ENCODE measurements at places on chromosomes 1 and 21.

DNA sequence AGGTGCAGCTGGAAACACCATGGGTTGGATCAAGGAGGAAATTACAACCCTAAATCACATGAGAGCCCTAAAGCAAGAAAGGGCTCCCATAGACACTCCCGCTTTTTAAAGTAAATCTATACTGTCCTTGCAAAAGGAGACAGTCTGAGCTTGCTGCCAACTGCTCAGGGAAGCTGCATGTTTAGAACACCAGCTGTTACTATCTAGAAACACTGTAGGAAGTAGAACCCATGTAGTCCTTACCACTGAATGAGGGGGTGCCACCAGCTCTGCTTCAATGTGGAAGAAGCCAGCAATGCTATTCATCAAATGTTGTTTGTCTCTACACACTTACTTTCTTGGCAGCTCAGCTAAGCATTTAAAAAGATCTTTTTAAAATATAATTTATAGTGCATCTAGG, 79.8 kb downstream of the PIGK start:
- no peak for DNase-seq

- DNase-seq = no peak
Measured at GRCh38 chr1:177567393-177567792, 396.6 kb downstream of the BRINP2 start.

- no peak for DNase-seq
Measured at GRCh38 chr1:18722270-18722669, 91.6 kb downstream of the PAX7 start.

GRCh38 chr1:219772265-219773036, 155.9 kb downstream of the SLC30A10 start:
- DNase-seq = no peak

DNA sequence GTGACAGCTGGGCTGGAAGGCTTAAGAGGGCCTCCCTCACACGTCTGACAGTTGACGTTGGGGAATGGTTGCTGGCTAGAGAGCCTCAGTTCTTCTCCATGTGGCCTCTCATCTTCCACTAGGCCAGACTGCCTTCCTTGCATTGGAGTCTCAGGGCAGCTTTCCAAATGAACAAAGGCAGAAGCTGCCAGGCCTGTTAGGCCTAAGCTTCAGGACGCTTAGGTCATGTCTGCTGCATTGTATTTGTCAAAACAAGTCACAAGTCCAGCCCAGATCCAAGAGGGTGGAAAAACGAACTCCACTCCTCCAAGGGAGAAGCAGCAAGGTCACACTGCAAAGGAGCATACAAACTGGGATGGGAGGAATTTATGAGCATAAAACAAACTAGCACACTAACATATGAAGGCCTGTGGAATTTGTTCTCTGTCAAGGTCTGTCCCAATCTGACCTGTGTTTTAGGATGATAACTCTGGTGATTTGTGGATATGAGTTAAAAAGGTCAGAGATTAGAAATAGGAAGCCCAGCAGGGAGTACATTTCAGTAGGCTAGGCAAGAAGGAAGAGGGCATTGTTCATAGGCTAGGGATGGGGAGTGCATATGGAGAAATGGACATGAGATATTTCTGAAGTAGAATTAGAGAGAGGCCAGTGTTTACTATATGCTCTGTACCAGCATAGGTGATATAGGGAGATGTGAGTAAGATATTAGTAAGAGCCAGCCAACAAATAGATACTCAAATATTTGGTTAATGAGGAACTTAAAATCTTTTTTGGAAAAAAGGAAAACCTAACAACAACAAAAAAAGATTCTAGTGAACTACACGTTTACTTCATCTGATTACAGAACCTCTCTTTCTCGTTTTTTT, 29.1 kb upstream of the CNN3 start:
- DNase-seq = no peak

DNA sequence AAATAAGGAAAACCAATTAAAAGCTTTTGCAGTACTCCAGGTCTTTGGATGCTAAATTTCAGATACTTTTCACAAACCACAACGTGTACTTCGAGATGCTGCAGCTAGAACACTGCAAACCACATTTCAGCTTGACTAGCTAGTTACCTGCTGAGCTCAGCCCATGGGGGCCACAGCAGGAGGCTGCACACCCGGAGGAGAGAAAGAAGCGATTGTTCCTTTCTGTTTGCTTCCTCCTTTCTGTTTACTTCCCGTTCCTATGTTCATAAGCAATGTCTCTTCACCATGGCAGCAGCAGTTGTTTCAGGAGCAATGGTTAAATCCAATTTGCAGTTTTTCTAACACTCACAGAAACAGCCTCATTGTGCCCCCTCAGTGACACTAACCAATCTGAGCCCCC, 225.6 kb upstream of the FGGY start:
- DNase-seq = peak; percentile 39

GRCh38 chr21:37684547-37684946, 231.7 kb downstream of the KCNJ6 start:
- DNase-seq = no peak

GRCh38 chr21:45029298-45029947, 45.0 kb upstream of the ADARB1 start:
- DNase-seq = no peak

GRCh38 chr1:20849100-20849499, 62.0 kb upstream of the HP1BP3 start:
- no peak for DNase-seq

- peak; percentile 60 for DNase-seq
Measured at GRCh38 chr21:38740090-38740489, 65.6 kb upstream of the ETS2 start.

- peak; percentile 78 for DNase-seq
Measured at GRCh38 chr1:19861034-19861433, 21.2 kb upstream of the OTUD3 start.

GRCh38 chr1:92016720-92017316, 13.0 kb upstream of the EPHX4 start:
- no peak for DNase-seq

- no peak for DNase-seq
Measured at GRCh38 chr1:41629571-41629970, 145.1 kb upstream of the EDN2 start.

DNA sequence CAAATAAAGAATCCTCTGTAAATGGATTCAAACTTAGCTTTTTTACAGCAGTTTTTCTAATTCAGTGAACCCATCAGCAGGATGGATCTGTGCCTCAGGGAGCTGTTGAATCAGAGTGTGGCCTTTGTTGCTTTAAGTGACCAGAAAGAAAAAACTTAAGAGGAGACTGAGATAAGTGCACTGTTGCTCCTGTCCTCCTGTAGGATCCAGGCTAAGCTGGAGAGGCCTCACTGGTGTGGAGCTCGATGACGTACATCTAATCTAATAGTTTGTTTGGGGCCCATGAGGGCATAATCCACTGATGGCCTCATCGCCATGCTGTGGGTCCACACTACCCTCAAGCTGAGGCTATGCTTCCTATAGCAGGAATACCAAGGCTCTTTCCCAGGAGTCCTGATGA, 10.6 kb downstream of the DIP2A start:
- DNase-seq = no peak

GRCh38 chr21:28607545-28607944, 385.1 kb downstream of the LTN1 start:
- no peak for DNase-seq

DNA sequence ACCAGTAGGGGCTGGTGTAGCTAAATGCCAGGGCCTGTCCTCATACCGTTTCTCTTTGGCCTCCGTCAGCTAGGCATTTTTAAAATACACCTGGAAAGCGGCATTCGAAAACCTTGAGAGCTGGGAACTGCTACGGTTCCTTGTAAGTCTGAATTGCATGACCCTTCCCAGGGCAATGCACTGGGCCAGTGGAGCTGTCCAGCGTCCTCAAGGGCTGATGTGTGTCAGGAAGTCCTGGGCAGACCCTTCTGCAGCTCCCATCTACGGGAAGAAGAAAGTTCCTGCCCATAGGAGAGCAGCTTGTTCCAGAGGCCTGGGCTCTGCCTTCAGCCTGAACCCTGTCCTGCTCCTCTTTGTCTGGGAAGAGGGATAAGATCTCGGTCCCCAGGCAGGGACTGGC, 34.1 kb downstream of the UBASH3A start:
- DNase-seq = peak; percentile 10

- no peak for DNase-seq
Measured at GRCh38 chr1:41860214-41860613, 58.5 kb downstream of the HIVEP3 start.

- no peak for DNase-seq
Measured at GRCh38 chr1:95742591-95743089, 508.6 kb downstream of the RWDD3 start.

DNA sequence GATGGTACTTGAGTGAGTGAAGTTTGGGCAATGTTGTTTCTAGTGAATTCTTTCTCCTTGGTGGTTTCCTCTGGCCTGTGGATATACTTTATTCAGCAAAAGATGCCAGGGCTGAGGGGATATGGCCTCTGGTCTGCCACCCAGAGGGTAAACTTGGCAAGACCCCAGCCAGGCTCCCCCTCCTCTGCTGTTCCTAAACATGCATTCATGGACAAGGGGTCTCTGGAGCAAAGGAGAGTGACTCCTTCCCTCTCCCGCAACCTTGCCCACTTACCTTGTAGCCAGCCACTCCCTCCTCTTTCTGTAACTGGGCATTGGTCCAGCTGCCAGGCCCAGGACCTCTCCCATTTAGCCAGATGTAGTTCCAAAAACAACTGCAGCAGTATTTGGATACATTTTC, 43.8 kb downstream of the RUNX3 start:
- no peak for DNase-seq

DNA sequence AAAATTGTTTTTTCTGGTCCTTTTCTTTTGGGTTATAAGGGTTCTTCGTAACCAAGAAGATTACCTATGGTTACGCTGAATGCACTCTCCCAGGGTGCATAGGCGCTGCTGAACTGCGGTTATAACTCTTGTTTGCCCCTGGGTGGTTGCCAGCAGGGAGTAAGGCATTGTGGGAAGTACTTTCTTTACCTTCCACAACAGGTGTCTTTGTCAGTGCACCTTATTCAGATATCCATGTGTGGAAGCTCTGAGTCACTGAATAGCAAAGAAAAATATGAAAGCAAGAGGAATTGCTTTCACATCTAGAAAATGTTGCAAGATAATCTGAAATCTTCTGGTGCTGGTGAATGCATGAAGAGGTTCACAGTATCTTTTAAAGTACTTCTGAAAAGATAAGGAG, 124.4 kb upstream of the CACYBP start:
- DNase-seq = peak; percentile 86

DNA sequence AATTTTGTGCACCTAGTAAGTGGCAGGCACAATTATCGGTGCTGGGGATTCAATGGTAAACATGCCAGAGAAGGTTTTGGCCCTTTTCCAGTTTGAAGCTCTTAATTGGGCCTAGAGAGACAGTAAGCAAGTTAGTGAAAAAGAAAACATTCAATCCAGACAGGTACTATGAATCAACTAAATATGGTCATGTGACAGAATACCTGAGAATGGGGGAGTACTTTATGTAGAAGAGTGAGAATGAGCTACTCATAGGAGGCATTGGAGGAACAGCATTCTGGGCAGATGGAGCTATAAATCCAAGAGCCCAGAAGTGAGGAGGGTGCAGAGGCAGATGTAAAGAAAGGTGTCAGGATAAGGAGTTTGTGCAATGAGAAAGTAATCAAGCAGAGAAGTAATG, 1017.9 kb downstream of the ADGRL2 start:
- no peak for DNase-seq

DNA sequence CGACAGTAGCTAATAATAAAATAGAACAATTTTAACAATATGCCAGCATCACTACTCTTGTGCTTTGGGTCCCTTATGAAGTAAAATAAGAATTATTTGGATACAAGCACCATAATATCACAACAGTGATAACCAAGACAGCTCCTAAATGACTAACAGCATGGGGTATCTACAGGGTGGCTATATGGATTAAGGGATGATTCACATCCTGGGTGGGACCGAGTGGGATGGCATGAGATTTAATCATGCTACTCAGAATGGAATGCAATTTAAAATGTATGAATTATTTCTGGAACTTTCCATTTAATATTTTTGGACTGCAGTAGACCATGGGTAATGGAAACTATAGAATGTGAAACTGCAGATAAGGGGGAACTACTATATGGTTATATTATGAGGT, 28.1 kb upstream of the B3GALNT2 start:
- no peak for DNase-seq

DNA sequence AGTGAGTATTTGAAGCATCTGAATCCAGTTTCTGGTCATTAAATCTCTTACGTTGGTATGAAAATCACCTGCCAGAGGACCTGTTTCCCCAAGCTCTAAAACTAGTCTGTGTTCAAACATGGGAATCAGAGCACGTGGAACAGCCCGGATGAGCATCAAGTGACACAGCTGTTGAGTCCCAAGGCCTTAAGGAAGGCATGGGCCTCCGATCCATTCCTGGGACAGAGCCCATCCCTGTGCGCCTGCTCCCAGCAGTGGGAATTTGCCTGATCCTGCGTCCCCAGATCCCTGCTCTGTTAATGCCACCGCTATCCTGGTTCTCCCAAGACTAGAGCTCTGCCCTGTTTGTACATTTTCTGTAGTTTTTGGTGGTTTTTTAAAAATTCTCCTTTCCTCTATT, 68.4 kb upstream of the FBXO28 start:
- no peak for DNase-seq

- DNase-seq = no peak
Measured at GRCh38 chr21:45409466-45410150, 4.6 kb downstream of the COL18A1 start.
